ENCODE measurements at places on chromosomes 5 and 9.

GRCh38 chr9:3007326-3007725 is 163.4 kb upstream of the PUM3 start:
- no peak for DNase-seq

GRCh38 chr5:123059455-123059854 is 22.9 kb upstream of the PPIC start:
- DNase-seq, result no peak

GRCh38 chr5:37859805-37860204 is 20.0 kb upstream of the GDNF start:
- DNase-seq, result no peak

DNA sequence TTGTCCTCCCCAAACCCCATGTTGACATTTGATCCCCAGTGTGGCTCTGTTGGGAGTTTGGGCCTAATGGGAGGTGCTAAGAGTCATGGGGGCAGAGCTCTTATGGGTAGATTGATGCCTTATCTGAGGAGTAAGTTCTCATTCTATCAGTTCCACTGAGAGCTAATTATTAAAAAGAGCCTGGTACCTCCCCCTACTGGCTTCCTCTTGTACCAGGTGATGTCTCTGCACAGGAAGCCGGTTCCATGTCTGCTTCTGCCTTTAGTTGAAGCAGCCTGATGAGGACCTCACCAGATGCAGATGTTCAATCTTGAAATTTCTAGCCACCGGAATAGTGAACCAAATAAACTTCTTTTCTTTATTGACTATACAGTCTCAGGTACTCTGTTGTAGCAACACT is 10.8 kb downstream of the GABRB2 start:
- no peak for DNase-seq

DNA sequence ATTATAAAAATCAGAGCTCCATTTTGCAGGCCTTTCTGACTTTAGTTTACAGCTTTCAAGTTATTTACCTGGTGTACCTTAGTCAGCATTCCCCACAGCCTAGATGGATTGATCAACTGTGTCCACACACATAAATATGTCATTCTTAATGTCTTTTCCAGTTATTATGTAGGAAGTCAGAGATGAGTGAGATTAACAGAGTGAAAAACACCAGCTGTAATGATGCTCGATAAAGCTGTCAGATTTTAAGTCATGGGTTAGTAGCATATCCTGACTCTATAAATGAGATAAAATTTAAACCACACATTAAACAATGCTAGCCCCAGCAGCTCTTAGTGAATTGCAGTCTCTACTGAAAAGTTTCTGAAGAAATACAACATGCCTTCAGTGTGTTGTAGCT is 48.9 kb downstream of the NUDT12 start:
- no peak for DNase-seq

DNA sequence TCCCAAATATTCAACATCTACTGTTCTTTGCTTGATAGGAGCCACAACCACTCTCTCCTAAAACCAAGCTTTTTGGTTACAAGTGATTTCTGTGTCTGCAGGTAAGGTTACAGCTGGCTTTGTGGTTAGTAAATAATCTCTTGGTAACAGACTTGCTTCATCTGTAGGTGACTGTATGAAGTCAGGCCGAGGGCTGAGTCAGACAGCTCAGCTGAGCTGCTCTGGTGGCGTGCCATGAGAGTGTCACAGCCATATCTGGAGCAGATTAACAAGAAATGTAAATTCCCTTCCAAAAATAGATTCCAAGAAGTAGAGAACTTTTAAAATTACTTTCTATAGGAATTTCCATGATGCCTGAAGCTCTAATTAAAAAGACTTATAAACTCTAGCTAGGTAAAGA is 23.7 kb upstream of the TAS2R1 start:
- no peak for DNase-seq

DNA sequence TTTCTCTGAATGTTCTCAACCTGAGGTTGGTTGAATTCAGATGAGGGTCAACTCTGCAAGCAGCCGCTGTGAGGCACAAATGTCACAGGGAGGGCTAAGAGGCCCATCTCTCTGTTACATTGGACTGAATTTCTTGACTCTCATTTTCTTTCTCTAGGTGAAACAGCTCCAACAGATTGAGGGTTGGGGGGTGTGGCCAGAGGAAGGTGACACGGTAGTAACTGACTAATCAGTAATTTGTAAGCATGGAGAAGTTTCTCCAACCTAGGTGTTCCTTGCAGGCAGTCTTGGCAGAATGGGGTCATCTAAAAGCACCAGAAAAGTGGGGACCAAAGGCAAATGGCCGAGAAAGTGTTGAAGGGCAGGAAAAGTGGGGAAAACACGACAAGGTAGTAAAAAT is 16.8 kb downstream of the CCT5 start:
- no peak for DNase-seq

DNA sequence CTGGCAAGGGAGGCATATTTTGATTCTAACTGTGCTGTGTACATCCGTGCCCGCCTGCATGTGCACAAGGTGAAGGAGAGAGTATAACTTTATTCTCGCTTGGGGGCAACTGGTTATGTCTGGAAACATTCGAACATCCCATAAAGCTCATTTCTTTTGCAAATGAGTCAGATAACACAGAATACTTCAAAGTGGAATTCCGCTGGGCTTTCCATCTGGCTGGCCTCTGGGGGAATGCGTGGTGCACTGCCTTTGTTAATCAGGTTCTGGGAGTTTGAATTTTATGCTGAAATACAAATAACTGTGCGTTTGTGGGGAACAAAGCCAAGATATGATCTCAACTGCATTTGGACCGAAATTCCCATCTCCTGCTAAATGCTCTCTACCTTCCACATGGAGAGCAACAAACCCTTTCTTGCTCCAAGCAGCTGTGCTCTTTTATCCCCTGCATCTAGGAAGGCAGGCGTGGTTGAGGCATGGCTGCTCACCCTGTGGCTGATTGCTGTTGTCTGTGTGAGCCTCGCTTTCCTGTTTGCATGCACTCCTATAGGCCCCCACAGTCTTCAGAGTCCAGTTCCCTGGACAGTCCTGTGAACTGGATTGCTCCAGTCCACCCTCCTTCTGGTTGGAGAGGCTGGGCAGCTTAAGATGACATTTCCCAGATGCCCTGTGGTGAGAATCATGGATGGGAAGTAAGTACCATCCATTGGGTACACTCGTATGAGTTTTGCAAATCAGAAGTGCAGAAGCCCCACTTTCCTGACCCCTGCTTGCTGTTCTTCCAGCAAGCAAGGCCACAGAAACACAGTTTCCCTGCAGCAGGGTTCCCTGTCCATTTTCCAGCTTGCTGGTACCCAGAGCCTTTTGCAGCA is 82.9 kb upstream of the ALDH1B1 start:
- DNase-seq, result peak; percentile 76

DNA sequence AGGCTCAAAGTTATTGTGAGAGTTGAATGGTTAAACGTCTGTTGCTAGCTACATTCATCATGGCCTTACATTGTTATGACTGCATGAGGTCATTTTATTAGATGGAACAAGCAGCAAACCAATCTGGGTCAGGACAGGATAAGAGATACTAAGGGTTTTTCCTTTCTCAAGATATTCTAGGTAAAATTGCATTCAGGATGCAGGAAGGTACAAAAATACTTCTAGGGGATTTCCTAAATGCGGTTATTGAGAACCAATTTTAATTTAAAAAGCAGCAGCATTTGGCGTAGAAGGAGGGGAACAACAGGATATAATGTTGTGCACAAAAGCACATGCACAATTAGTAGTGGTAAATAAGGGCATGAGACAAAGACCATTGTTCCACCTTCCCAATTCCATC is 39.2 kb upstream of the LURAP1L start:
- DNase-seq, result no peak

GRCh38 chr5:439181-439580 is 3.8 kb upstream of the EXOC3 start:
- no peak for DNase-seq

- DNase-seq, result no peak
Measured at GRCh38 chr5:62640446-62640845, 61.8 kb downstream of the LRRC70 start.

DNA sequence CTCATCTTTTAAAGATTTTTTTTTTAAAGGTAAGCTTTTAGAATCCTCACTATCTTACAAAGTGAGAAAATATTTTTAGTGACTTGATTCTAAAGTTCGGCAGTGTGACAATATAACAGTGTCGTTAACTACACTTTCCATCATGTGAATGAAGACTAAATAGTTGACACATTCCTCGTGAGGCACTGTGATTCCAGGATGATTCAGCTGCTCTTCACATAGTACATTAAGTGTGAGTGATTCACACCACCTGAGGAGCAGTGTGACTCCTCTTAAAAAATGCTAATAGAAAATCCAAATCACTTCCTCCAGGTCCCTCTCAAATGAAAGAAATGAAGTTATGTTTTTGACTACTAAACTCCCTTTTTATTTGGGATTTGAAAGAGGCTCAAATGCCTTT is 589.5 kb downstream of the GABRG2 start:
- DNase-seq, result no peak

DNA sequence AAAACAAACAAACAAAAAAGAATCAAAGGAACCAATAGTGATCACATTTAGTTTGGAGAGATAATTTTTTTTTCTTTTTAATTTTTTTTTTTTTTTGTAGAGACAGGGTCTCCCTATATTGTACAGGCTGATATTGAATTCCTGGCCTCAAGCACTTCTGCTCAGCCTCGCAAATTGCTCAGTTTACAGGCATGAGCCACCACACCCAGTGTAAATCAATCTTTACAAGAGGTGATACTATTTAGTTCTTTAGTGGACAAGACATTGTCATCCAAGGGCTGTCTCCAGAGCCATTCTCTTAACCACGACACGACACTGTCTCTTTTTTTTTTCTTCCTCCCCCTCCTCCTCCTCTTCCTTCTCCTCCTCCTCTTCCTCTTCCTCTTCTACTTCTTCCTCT is 29.6 kb downstream of the ERAP2 start:
- no peak for DNase-seq

- no peak for DNase-seq
Measured at GRCh38 chr5:33231214-33231710, 209.5 kb upstream of the TARS1 start.

DNA sequence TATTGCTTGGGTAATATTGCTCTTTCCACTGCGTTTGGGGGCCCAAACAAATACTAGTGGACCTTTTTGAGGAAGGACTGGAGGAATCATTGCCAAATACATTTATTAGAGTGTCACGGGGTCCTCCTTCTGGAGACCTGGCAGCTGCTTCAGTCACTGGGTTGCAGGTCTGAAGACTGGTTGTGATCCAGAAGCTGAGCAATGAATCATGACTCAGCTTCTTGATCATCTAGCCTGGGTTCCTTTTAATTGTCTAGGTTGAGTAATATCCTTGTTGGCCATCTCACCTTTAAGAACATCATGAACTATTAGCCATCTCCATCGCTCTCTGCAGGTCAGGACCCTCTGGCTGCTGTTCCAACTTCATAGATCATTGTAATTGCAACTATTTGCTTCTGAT is 15.4 kb upstream of the UBAP1 start:
- no peak for DNase-seq

DNA sequence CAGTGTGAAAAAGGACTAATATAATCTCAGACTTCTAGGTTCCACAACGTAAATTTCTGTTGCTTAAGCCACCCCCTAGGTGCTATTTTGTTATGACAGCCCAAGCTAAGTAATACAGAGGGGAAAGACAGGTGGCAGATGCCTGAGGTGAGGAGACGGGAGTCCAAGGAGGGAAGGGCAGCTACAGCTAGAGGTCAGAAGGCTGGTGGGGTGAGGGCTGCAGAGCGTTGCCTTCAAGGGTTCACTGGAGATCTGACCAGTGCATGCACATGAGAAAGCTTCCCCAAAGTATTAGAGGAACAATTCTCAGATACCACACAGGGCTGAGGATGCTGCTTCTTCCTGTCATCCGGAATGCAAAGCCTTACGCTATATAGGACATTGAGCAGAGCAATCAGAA is 104.7 kb upstream of the IRX4 start:
- DNase-seq, result no peak

DNA sequence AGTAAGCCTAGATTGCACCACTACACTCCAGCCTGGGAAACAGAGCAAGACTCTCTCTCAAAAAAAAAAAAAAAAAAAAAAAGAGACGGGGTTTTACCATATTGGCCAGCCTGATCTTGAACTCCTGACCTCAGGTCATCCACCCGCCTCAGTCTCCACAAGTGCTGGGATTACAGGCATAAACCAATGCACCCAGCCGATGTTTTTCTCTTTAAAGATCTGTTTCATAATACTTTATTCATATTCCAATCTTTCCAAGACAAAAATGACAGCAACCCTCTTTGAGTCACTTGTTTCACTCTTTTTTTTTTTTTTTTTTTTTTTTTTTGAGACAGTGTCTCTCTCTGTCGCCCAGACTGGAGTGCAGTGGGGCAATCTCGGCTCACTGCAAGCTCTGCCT is 13.6 kb upstream of the LMNB1 start:
- no peak for DNase-seq

- DNase-seq, result no peak
Measured at GRCh38 chr9:26791274-26791673, 101.3 kb downstream of the CAAP1 start.

DNA sequence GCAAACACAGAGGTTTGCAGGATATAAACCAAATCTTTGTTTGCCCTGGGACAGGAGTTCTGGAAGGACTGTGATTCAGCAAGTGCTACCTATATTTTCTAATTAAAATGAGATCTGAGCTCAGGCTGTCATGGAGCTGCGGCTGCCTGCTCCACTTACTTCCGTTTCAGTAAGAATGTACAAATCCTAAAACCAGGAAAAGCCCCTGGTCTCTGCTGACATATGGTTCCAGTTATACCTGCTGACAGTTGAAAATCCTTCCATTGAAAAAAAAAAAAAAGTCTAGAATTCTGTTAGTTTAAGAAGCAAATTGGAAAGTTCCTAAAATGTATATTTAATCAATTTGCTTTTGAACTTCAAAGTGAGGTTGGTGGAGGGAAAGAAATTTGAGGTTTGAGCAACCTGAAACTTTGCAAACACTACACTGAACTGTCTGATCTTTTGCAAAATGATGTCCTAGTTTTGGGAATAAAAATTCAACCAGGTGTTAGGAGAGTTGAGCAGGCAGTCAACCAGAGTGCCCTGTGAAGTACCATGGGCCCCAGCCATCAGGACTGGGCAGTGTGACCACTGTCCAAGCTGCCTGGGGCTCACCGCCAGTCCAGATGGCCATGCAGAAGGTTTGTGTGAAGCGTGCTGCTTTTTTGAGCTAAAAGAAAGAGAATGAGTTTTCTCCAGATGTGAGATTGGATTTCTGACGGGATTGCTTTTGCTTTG is 50.6 kb downstream of the SHB start:
- no peak for DNase-seq

DNA sequence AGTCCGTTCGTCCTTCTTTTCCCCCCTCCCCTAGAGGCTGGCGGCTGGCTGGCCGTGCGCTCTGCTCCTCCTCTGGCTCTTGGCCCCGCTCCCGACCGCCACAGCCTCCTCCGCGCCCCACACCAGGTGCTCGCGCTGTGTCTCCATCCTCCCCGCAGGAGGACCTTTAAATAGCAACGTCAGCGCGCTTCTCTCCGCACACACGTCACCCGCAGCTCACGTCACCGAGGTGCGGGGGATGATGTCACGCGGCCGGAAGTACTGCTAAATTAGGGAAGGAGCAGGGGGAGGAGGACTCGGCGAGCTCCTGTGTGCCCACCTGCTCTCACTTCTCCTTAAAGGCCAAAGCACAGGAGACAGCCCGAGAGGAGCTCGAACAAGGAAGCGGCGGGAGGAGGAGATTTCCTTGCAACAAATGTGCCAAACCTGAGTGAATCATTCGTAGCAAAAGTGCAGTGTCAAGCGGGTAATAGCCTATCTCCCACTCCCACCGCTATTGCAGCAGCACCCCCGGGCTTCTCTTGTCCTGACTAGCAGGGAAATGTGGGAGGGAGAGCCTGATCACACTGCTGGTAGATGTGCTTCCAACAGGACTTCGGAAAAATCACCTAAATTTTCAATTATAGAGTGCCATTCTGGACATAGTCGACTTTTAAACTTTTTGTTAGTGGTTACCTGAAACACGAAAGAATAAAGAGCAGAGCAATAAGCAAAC is 614 bp upstream of the HOMER1 start:
- peak; percentile 77 for DNase-seq

- DNase-seq, result no peak
Measured at GRCh38 chr9:19104515-19105282, 2.0 kb upstream of the HAUS6 start.

Measured in NCI-H1694 treated with DMSO at 0.1 percent for 48 hours (cell line).